Small intestine (tissue), 16 donors: ENCODE measurements at places on chromosomes 12 and 14.

- no peak for DNase-seq
Observed at GRCh38 chr14:67510121-67510520, 21.6 kb upstream of the TMEM229B start.

GRCh38 chr12:113185180-113186032 lies at the start of the genes DDX54 and RITA1:
DDX54 (minus strand) TSS chr12:113185478; CDS start chr12:113185451, 27 bp downstream.
RITA1 (plus strand) TSS chr12:113185721; CDS start chr12:113186747, 1,026 bp downstream.
- DNase-seq: peak; percentile 82

- no peak for DNase-seq
Observed at GRCh38 chr14:78875049-78875448, 704.9 kb downstream of the NRXN3 start.

- no peak for DNase-seq
Observed at GRCh38 chr14:70683983-70684382, 42.3 kb downstream of the TTC9 start.

GRCh38 chr12:94863321-94864035 lies 140.0 kb downstream of the NDUFA12 start:
- DNase-seq: no peak

DNA sequence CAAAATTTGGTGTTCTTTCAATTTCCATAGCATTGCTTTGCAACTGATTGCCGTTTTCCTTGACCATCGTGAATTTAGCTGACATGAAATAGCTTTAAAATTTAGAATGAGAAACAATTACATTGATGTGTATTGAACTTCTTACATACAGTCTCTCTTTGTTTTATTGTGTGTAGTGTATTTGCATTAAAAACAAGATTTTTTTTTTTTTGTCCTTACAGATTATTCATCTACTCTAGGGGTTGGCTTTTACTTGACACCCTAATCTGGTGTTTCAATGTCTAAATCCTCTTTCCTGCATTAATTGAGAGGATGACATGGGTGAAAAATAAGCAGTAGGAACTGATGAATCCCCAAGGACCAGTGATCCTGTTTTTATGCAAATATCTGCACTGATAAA lies 20.6 kb downstream of the LIN52 start:
- DNase-seq: no peak
